ENCODE measurements at places on chromosomes 4 and X. TPM values are rescaled to one million over a fixed set of nuclear protein-coding genes. Genes with fewer than 3 reads are reported as not detected.

UBA1 gene
- 132 TPM for total RNA-seq

EXOC1L gene
- total RNA-seq, result not detected

DNA sequence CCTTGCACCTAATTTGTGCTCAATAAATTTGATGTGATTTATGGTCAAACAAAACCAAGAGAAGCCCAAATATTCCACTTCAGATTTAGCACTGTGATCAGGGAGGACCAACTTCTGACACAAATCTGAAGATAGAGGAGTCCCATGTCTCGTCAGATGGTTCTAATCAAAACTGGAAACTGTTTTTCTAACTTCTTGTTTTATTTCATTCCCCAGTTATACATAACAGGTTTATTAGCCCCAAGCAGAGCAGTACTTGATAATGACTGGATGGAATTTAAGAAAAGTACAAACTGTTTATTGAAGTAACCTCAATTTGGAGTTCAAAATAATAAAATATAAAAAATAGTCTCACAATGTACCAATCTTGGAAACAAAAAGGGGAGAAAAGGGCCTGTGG is 310.3 kb downstream of the LDB2 start:
- no peaks in the 10 kb centered on the region for H3K36me3 ChIP-seq
- H3K4me3 ChIP-seq, result no peak overlapping the region
- H3K27ac ChIP-seq, result no peak overlapping the region
- no peak for DNase-seq
- no peaks in the 10 kb centered on the region for H3K27me3 ChIP-seq

GRCh38 chr4:94528792-94529451 is 77.2 kb downstream of the PDLIM5 start:
- H3K27ac ChIP-seq, result peak overlapping the region; percentile 33
- H3K4me3 ChIP-seq, result peak overlapping the region; percentile 9
- no peaks in the 10 kb centered on the region for H3K27me3 ChIP-seq
- H3K4me1 ChIP-seq, result peaks cover 96% of the 10 kb centered on the region
- no peaks in the 10 kb centered on the region for H3K36me3 ChIP-seq

RIBC1 gene
- total RNA-seq, result not detected

DNA sequence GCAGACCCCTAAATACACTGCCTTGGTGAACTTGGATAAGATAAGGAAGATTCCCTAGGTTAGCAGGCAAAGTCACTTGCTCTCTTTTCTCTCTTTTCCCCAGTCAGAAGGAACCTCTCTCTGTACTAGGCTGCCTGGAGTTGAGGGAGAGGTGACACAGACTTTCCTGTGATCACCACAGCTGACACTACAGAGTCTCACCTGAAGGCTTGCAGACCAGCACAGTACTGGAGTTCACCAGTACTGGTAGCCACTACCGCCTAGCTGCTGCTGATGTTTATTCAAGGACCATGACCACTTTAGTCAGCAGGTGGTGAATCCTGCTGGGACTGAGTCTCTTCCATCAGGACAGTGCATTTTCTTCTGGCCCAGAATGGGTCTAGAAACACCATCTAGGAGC is 63.3 kb downstream of the PTPN13 start:
- H3K4me1 ChIP-seq, result no peaks in the 10 kb centered on the region
- no peaks in the 10 kb centered on the region for H3K27me3 ChIP-seq
- H3K36me3 ChIP-seq, result no peaks in the 10 kb centered on the region
- no peak for DNase-seq
- no peak overlapping the region for H3K27ac ChIP-seq
- H3K4me3 ChIP-seq, result no peak overlapping the region

MAGEB2 gene
- not detected for total RNA-seq

PAQR3 gene
- total RNA-seq, result 9.1 TPM

DNA sequence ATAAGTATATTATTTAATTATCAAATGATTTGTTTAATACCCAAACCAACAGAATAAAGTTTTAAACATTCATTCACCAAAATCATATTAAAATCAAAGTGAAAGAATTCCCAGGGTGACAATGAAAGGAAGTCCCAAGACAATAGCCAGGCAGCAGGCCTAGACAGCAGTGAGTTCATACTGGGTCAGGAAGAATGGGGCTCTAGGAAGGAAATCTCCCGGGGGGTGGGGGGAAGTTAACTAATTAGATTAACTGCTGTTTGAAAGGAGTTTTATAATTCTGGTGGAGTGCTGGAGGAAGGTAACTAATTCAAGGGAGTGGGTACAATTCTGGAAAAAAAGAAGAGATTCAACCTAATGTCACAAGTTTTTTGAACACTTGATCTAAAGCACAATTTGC is 104.1 kb downstream of the ZAR1 start:
- no peaks in the 10 kb centered on the region for H3K4me1 ChIP-seq
- no peak overlapping the region for H3K27ac ChIP-seq
- H3K4me3 ChIP-seq, result no peak overlapping the region
- no peaks in the 10 kb centered on the region for H3K27me3 ChIP-seq
- no peak for DNase-seq

RPS6KA6 gene
- total RNA-seq, result 8.5 TPM

PPP1R2C gene
- not detected for total RNA-seq

GRCh38 chr4:61933527-61933926 is 733.4 kb downstream of the ADGRL3 start:
- H3K4me1 ChIP-seq, result no peaks in the 10 kb centered on the region
- H3K4me3 ChIP-seq, result peak overlapping the region; percentile 17
- H3K36me3 ChIP-seq, result no peaks in the 10 kb centered on the region
- no peak overlapping the region for H3K27ac ChIP-seq

PALLD gene
- 752 TPM for total RNA-seq

DNA sequence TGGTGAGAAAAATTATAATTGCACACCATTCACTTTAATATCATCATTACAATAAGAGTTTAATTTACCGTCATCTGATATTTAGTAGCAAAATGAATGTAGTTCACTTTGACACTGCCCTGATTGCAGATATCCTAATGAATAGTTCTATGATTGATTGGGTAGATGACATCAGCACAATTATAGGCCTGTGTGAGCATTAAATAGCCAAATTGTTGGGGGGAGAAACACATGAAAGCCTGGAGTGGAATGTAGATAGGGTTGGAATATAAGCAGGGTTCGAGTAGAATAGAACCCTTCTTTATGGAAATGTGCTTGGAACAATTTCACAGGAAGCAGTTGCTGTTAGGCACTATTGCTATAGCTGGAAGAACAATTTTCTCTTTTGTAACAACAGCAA is 1526.2 kb downstream of the RPA4 start:
- H3K4me3 ChIP-seq, result no peak overlapping the region
- H3K36me3 ChIP-seq, result no peaks in the 10 kb centered on the region
- no peaks in the 10 kb centered on the region for H3K4me1 ChIP-seq
- H3K27ac ChIP-seq, result no peak overlapping the region
- H3K27me3 ChIP-seq, result no peaks in the 10 kb centered on the region

DNA sequence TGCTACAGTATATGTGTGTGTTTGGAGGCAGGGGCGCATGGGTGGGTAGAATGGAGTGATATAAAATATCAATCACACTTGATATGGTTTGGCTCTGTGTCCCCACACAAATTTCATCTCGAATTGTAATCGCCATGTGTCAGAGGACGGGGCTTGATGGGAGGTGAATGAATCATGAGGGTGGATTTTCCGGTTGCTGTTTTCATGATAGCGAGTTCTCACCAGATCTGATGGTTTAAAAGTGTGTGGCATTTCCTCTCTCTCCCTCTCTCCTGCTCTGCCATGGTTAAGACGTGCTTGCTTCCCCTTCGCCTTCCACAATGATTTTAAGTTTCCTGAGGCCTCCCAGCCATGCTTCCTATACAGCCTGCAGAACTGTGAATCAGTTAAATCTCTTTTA is 14.8 kb downstream of the SOWAHB start:
- no peak overlapping the region for H3K4me3 ChIP-seq
- DNase-seq, result no peak
- H3K36me3 ChIP-seq, result no peaks in the 10 kb centered on the region
- no peaks in the 10 kb centered on the region for H3K4me1 ChIP-seq

CT45A10 gene
- not detected for total RNA-seq

- no peaks in the 10 kb centered on the region for H3K27me3 ChIP-seq
- H3K27ac ChIP-seq, result no peak overlapping the region
- H3K4me1 ChIP-seq, result no peaks in the 10 kb centered on the region
- H3K4me3 ChIP-seq, result no peak overlapping the region
- no peak for DNase-seq
These were observed 13.6 kb upstream of the ABLIM2 start for GRCh38 chr4:8171984-8172924.

ACTRT1 gene
- not detected for total RNA-seq

DNA sequence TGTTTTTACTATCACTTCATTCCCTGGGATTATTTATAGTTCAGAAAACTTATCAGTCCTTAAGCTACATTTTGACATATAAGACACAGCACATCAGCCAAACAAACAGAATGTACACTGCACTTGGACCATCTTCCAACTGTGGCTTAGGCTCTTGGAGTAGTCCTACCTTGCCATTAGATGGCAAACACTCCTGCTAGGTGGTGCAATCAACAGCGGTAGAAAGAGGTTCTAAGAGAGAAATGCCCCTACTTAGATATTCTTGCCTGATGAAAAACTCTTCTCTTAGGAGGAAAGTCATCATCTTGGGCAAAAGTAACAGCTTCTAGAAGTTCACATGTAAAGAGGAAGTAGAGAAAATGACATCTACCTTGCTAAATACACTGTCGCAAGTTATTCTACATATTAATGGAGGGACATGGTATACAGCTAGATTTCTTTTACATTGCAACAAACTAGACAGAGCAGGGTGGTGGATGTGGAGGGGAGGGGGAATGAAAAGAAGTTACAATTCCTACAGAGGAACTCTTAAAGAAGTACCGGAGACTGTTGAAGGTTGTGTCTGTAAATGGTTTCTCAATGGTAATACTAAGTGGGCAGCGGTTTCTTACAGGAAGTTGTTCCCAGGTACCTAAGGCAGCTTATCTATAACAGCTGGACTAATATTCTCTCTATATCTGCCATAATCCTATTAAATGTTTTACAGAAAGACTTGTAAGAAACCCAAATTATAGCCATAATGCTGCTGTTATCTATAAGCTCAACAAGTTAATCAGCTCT is 8.1 kb upstream of the STPG2 start:
- H3K36me3 ChIP-seq, result no peaks in the 10 kb centered on the region
- no peaks in the 10 kb centered on the region for H3K4me1 ChIP-seq
- H3K27me3 ChIP-seq, result no peaks in the 10 kb centered on the region
- no peak overlapping the region for H3K27ac ChIP-seq
- H3K4me3 ChIP-seq, result no peak overlapping the region

ANOS1 gene
- 8.9 TPM for total RNA-seq

HERC5 gene
- total RNA-seq, result 13.4 TPM

GRCh38 chrX:140274811-140275525 is 229.9 kb downstream of the SOX3 start:
- no peaks in the 10 kb centered on the region for H3K4me1 ChIP-seq
- H3K36me3 ChIP-seq, result no peaks in the 10 kb centered on the region
- DNase-seq, result no peak
- H3K27me3 ChIP-seq, result no peaks in the 10 kb centered on the region
- H3K4me3 ChIP-seq, result no peak overlapping the region
- no peak overlapping the region for H3K27ac ChIP-seq

DNA sequence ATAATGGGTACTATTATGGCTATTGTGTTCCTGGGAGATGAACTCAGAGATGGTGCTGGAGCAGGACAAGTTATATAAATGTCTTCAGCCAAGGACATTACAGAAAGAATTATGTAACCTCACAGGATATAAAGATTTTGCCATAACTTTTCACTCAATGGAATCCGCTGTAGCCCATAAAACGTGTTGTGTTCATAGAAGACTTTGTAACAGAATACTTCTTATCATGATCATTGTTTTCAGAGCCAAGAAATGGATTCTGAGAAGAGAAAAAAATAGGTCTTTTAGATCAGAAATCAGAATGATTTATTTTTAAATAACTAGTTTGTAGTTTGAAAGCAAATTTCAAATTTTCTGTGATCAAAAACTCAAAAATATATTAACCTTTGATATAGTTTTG is 441.0 kb upstream of the TENM3 start:
- no peak overlapping the region for H3K27ac ChIP-seq
- H3K4me1 ChIP-seq, result no peaks in the 10 kb centered on the region
- no peak for DNase-seq
- H3K4me3 ChIP-seq, result no peak overlapping the region
- H3K36me3 ChIP-seq, result no peaks in the 10 kb centered on the region

DNA sequence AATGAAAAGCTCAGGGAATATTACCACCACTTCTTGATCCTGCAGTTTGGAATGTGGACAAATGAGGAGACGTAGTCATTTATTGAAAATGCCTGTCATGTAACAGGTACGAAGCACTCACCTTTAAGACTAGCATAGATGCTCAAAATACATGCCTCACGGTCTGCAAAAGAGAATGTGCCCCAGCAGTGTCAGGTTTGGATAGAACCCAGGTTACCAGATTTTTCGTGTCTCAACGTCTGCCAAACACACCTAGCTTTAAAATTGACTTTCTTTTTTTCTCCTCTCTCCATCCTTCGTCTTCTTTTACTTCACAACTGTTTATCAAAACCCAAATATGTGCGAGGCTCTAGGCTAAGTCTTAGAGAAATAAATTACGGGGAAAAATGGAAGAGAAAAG is 606.8 kb upstream of the ATOH1 start:
- H3K27ac ChIP-seq, result no peak overlapping the region
- no peaks in the 10 kb centered on the region for H3K27me3 ChIP-seq

LCORL gene
- total RNA-seq, result 10.4 TPM

DNA sequence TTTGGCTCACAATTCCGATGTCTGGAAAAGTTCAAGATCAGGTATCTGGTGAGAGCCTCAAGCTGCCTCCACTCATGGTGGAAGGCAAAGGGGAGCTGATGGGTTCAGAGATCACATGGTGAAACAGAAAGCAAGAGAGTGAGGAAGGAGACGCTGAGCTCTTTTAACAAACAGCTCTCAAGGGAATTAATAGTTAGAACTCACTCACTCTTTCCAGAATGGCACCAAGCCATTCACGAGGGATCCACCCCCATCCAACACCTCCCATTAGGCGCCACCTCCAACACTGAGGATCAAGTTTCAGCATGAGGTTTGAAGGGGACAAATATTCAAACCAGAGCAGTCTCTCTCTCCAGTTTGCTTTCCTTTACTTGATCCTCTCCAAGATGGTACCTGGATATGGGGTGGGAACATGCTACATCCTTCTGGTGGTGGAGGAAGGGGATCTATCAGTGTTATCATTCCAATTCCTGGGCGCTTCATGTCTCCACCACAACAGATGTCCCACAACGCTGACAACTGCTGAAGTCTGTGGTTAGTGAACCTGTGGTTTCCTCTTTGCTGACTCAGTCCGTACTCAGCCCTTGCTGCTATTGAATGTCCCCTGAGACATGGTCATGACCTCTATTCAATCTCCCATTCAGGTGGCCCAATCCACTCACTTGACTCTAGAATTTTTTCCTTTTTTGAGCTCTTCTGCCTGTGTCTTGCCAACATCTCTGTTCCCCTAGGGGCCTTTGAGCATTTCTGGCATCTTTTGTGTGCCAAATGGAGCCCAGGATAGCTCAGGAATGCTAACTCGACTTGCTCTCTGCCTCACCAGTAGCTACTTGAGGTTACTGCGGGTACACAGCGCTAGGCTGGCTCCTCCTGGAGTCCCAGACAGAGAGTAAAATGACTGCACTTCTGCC is 395.2 kb downstream of the MID1IP1 start:
- peak overlapping the region; percentile 27 for H3K27ac ChIP-seq
- H3K36me3 ChIP-seq, result no peaks in the 10 kb centered on the region
- H3K4me3 ChIP-seq, result peak overlapping the region; percentile 33
- no peaks in the 10 kb centered on the region for H3K27me3 ChIP-seq

Measured in thoracic aorta (tissue), 2 donors.